ENCODE measurements at places on chromosomes 5 and 9.

DNA sequence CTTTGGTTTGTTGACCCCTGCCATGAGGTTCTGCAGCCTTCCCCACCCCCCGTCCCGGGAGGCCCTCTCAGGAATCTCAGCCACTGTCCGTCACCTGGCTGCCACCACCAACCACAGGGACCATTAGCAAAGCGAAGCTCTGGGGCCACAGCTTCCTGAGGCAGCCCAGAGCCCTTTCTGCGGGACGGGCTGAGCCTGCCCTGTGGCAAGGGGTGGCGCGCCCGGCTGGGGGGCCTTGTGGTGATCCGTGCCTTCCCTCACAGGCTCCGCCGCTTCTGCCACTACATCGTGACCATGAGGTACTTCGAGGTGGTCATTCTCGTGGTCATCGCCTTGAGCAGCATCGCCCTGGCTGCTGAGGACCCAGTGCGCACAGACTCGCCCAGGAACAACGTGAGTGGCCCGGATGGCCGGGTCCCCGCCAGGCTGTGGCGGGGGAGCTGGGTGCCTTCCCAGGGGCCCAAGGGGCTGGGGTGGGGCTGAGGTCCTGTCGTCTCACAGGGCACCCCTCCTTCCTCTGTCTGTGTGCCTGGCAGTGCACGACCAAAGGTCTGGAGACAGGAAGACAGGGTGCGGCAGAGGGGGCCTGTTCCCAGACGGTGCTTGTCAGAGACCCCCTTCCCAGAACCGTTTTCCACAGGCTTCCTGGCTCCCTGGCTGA, 169.2 kb downstream of the CACNA1B start:
- DNase-seq = no peak

DNA sequence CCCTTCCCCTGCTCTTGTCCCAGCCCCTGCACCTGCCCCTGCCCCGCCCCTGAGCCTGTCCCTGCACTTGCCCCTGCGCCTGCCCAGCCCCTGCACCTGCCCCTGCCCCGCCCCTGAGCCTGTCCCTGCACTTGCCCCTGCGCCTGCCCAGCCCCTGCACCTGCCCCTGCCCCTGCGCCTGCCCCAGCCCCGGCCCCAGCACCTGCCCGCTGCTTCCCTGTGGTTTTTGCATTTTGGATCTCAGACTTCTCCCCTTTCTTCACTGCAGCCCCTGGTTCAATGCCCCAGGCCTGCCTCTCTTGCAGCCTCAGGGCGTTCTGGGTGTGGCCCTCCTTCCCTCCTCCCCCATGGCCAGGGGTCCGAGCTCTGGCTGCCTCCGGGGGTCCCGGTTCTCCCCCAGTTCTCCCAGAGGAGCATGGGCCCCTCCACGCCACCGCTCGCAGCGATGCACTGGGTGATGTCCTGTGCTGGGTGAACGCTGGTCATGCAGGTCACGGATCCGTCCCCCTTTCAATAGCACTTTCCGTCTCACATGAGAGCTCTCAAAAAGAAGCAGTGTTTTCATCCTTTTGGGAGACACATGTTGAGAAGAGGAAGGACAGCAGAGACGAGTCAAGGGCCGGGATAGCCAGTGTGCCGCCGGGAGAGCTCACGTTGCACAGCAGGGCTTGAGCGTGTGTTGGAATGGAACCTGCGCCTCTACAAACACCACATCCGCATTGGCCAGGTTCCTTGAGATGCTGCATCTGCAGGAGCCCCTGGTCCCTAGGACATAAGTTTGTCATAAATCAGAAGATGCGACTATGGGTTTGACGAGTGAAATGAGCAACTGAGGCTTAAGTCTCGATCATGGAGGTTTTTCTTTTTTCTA, 44.0 kb upstream of the IRX4 start:
- DNase-seq = no peak

DNA sequence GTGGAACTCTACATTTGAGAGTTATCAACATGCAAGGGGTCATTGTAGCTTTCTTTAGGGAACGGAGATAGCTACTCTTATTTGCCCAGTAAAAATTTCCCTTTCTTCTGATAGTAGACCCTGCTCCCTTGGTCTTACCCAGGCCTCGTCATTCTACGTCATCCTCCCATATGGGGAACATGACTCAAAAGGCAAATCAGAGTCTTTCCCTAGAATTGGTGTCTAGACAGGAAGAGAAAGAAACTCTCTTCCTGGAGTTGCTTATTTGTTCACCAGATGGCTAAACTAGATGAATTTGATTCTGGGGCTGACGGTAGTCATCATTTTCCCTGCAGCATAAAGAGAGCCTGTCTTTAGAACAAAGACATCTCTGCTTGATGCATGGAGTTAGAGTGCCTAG, 12.2 kb upstream of the SLC38A9 start:
- DNase-seq = no peak

DNA sequence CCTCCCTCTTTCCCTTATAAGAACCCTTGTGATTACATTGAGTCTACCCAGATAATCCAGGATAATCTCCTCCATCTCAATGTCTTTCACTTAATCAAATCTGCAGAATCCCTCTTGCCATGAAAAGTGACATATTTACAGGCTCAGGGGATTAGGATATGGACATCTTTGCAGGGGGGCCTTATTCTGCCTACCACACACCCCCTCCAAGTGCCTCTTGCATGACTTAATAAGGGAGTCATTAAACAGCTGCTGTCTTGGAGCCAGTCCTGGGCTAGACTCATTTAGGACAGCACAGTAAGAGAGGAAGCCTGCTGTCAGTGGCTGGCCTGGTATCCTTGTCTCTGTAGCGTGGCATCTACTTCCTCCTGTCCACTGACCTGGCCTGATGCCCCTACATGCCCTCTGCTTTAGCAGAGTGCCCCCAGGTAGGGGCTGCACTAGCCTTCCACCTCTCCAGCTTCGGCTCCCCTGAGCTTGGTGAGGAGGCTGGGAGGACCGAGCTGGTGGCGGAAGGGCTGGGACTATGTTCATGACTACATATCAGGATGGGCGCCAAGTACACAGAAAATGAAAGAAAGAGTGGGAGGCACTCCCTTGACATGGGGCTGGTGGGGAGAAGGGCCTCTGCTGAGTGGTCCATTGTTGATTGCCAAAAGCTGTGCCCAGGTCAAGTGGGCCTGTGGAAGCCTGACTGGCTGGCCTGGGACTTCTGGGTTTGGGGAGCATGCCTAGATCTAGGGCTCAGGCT, 17.2 kb downstream of the ENHO start:
- no peak for DNase-seq

DNA sequence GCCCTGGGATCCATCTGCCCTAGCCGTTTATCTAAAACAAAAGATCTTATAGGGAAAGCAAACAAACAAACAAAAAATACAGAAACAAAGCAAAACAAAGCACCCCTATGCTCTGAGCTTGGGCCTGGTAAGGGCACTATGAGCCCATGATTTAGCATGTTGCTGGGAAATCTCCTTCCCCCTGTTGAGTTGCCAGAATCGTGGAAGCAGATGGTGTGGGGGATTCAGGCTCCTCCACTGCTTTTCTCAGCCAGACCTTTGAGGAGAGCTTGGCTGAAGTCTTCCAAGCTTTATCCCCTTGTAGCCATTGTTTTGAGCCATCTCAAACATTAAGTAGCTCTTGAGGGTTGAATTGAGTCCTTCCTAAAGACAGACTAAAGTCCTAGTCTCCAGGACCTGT, 29.9 kb downstream of the TMC1 start:
- no peak for DNase-seq

DNA sequence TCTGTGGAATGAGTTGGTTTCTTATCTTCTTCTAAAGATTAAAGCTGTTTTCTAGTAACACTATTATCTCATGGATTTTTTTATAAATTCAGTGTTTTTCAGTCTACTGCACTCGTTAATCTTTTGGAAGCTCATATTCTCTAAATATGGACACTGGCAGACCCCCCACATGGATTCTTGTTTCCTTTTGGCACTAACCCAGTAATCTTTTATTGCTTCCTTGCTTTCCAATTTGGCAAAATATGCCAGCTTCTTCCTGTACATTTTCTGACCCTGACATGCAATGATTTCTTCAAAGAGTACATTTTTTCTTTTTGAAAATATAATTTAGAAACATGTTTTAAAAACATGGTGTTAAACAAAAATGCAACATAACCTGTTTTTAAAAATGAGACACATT, 474.2 kb upstream of the FTMT start:
- no peak for DNase-seq

- no peak for DNase-seq
These were observed 310.4 kb upstream of the IRX4 start for GRCh38 chr5:2193142-2193541.

DNA sequence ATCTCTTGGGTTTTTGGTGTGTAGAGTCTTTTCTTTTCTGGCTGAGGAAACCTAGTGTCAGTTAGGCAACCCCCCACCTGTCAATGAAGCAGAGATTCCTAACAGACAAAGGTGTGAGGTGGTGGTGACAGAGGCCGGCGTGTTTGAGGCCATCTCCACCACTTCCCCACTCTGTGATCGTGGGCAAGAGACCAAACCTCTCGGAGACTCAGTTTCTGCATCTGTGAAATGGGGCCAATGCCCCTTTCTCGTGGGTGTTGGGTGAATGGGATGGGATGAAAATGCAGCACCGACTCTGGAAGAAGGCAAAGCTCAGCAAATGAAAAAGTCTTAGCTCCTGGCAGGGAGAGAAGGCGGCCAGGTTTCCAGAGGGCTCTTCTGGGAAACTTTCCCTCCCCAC, 807 bp downstream of the FAM163B start:
- DNase-seq = no peak

- DNase-seq = no peak
These were observed 57.4 kb upstream of the RANBP6 start for GRCh38 chr9:6072865-6073264.

DNA sequence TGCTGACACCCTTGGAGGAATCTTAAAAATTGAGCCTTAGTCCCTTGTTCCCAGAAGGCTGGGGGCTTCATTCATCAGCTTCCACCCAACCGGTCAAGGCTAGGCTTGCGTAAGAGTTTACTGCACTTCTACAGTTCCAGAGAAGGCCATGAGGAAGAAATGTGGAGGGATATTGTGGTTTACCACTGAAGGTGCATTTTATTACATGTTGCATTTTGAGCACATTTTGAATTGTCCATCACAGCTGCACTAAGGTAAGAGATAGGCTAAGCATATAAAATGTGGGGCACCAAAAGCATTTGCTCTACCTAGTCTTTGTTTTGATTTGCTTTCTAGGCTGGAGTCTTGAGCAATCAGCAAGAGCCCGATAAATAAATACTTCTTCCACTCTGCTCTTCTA, 167.1 kb upstream of the PAPPA start:
- DNase-seq = no peak

DNA sequence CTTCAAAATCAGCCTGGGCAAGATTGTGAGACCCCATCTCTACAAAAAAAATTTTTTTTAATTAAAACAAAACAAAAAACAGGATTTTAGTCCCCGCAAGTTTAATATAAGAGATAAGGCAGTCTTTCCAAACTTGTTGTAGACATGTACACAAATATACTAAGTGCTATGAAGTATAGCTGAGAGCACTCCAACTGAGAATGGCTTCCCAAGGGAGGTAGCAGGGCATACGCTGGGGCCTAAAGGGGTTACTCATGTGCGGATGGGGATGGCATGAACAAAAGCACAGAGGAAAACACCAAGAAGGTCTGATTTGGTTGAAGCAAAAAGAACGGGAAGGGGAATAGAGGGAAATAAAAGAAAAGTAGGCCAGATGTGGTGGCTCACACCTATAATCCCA, 21.1 kb downstream of the SAR1B start:
- DNase-seq = no peak

DNA sequence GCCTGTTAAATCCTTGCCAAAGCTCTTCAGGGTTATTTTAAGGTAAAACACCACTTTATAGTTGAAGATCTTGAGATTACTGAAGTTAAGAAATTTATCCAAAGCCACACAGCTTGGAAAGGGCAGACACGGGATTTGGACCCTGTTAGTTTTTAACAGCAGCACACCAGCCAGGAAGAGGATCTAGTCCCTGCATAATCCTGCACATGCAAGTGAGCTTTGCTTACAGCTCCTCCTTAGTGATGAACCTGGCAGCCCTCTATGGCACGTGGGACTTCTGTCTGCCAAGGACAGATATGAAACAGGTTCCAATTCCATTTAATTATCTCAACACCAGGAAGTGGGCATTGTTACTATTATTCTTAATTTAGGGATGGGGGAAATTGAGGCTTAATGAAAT, 108.7 kb downstream of the TRIM32 start:
- no peak for DNase-seq

- DNase-seq = no peak
These were observed 103.8 kb downstream of the DMXL1 start for GRCh38 chr5:119174578-119175163.

DNA sequence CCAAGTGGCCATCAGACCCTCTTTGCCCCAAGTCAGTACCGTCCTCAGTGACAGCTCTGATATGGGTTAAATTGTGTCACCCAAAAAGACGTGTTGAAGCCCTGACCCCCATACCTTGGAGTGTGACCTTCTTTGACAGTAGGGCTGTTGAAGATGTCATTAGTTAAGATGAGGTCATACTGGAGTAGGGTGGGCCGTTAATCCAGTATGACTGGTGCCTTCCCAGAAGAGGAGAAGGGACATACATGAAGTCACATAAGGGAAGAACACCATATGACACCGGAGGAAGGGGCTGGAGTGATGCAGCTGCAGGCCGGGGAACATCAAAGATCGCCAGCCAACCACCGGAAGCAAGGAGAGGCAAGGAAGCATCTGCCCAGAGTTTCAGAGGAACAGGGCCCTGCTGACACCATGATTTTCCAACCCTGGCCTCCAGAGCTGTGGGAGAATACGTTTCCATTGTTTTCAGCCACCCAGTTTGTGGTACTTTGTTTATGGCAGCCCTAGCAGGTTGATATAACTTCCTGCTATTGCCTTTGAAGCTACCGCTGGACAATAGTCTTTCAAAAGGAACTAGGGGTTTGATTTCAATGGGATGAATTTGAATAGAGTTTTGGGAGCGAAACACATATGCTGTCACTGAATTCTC, 36.4 kb upstream of the CPEB4 start:
- no peak for DNase-seq

GRCh38 chr5:164296603-164297080, 791.2 kb downstream of the MAT2B start:
- DNase-seq = no peak

- DNase-seq = no peak
These were observed 11.4 kb downstream of the ARL15 start for GRCh38 chr5:54298947-54299346.

DNA sequence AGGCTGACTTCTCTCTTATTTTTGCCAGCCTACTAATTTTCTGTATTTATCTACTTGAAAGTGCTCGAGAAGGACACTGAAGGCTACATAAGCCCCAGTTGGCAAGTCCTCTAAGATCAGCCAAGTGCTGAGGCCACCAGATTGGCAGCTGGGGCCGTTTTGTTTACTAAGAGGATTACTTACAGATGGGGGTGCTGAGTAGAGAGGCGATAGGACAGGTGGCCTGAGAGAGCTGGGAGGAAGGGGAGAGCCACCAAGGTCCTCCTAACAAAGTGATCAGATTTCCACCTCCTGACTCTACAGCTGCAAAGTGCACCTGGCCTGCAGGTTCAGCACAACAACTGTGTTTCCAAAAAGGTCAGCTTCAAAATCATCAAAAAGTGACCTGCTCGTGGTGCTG, 32.9 kb downstream of the FRMD3 start:
- no peak for DNase-seq

- DNase-seq = no peak
These were observed 27.0 kb downstream of the OSMR start for GRCh38 chr5:38872826-38873225.

Data from hematopoietic multipotent progenitor cell treated with erythropoietin and hydrocortisone succinate and interleukin-3 and kit ligand, for 8 days (in vitro differentiated cells).